Bladder microvascular endothelial cell (primary cell): ENCODE measurements at places on chromosomes 16 and 17. TPM values are rescaled to one million over a fixed set of nuclear protein-coding genes. Genes with fewer than 3 reads are reported as not detected.

The CCR7 gene
- total RNA-seq, result 0.06 and 0.16 TPM in 2 replicates

The SEC14L5 gene
- under 0.01 and 0.06 TPM in 2 replicates for total RNA-seq

The TBC1D26 gene
- 0.38 TPM in 1 of 2 replicates, not detected in the other for total RNA-seq

The OSGIN1 gene
- total RNA-seq, result 1.1 and 1.6 TPM in 2 replicates

The PNMT gene
- 0.31 and 0.49 TPM in 2 replicates for total RNA-seq

The CEP295NL gene
- total RNA-seq, result 1.3 and 6.4 TPM in 2 replicates

The ADAP2 gene
- 0.13 and 0.16 TPM in 2 replicates for total RNA-seq

The AXIN2 gene
- total RNA-seq, result 1.4 and 2.6 TPM in 2 replicates

The PKMYT1 gene
- 5.0 and 6.6 TPM in 2 replicates for total RNA-seq

The ERAL1 gene
- total RNA-seq, result 16.4 and 32.5 TPM in 2 replicates

The HS3ST2 gene
- not detected in 2 replicates for total RNA-seq

The NPIPB13 gene
- 0.16 and 6.2 TPM in 2 replicates for total RNA-seq

The CCL16 gene
- 0.65 TPM in 1 of 2 replicates, not detected in the other for total RNA-seq

The MYH8 gene
- total RNA-seq, result not detected in 2 replicates

The HASPIN gene
- 4.6 and 7.4 TPM in 2 replicates for total RNA-seq

The SLC13A5 gene
- 0.19 TPM in 1 of 2 replicates, not detected in the other for total RNA-seq

The KCNAB3 gene
- 0.49 and 0.63 TPM in 2 replicates for total RNA-seq

The STAT3 gene
- total RNA-seq, result 79.0 and 145 TPM in 2 replicates

The ZNF768 gene
- total RNA-seq, result 9.4 and 13.2 TPM in 2 replicates

The KRTAP1-1 gene
- total RNA-seq, result not detected in 2 replicates

The TRPV2 gene
- total RNA-seq, result 15.2 and 30.8 TPM in 2 replicates

The ARL5C gene
- not detected in 2 replicates for total RNA-seq

The TAX1BP3 gene
- 128 and 173 TPM in 2 replicates for total RNA-seq

The FGF11 gene
- total RNA-seq, result 0.16 and 0.50 TPM in 2 replicates

The MPRIP gene
- total RNA-seq, result 81.4 and 140 TPM in 2 replicates

The CACNG3 gene
- total RNA-seq, result not detected in 2 replicates

The TOX3 gene
- total RNA-seq, result not detected in 2 replicates

The FN3K gene
- total RNA-seq, result 3.7 and 10.8 TPM in 2 replicates

The SCGB1C2 gene
- total RNA-seq, result not detected in 2 replicates

The CTF1 gene
- under 0.01 and 0.19 TPM in 2 replicates for total RNA-seq

The KRT13 gene
- total RNA-seq, result not detected in 2 replicates

The EPX gene
- total RNA-seq, result not detected in 2 replicates

The CCNF gene
- total RNA-seq, result 22.8 and 41.6 TPM in 2 replicates
